NCI-H1048 (cell line): ENCODE measurements at places on chromosomes 5 and 9.

GRCh38 chr9:32441678-32442077 is 57.2 kb downstream of the ACO1 start:
- no peak for DNase-seq

GRCh38 chr9:82109626-82110025 is 121.1 kb downstream of the SPATA31D1 start:
- DNase-seq: no peak

DNA sequence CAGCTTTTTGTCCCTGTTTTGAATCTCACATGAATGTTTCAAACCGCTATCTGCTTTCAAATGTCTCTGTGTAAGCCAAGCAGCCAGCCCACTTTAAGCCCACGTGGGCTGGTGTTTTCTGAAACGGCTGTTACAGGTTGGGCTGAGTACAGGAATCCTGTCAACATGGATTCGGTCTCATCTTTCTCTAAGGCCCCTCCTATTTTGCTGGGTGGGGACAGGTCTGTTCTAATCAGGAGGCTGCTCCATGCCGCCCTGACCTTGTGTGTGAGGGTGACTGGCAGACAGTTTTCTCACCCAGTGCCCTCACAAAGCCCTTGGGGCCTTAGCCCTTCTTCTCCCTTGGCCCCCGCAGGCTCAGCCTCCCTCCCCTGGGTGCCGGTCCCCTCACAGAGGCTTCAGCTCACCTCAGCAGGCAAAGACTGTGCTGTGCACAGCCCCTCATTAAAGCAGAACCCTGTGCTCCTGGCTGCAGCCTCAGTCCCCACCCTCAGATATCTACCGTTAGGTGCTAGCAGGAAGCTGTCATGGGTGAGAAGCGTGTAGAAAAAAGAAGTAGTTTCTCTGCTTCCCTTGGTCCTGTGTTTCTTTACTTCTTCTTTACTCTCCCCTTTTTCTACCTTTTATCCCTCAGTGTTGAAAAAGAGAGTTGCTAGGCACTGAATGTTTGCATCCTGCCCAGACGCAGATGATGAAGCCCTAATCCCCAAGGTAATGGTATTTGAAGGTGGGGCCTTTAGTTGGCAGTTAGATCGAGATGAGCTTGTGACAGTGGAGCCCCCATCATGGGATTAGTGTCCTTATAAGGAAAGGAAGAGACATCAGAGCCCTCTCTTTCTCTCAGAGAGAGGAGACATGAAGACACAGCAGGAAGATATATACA is 205.7 kb downstream of the ADAMTS12 start:
- DNase-seq: no peak

DNA sequence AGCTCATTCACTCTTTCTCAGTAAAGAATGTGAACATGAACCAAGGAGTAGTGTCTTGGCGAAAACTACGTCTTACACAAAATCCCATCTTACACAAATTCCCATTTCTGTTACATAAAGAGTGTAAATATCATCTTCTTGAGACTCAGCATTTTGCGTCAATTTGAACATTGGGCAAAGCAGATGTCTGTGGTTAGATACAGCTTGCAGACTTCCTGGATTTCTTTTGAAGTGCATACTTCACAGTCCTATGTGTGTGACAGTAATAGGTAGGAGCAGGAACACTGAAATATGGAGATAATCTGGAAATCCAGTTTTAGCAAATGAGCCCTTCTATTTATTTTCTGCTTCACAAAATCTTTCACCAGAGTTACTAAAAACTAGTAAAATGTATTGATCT is 58.8 kb downstream of the C6 start:
- DNase-seq: no peak

DNA sequence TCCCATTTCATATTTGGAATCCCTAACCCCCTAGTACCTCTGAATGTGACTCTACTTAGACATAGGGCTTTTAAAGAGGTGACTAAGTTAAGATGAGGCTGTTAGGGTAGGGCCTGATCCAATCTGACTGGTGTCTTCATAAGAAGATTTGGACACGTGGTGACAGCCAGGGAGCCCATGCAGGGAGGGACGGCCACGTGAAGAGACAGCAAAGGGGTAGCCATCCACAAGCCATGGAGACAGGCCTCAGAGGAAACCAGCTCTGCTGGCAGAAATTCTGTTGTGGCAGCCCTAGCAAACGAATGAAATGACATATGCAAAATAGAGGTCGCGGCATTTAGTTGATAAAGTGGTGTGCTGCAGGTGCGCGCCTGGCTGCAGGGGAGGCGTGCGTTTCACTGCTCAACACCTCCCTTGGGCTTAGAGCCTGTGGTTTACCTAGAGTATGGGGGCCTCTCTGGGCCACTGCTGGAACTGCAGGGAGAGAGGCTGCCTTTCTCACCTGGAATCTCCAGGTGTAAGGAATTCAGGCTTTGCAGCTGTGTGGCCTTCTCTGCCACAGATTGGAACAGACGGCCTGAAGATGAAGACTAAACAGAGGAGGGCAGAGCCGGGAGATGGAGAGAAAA is 7.1 kb upstream of the AFAP1L1 start:
- no peak for DNase-seq

GRCh38 chr5:95956021-95956899 is 5.4 kb downstream of the ELL2 start:
- no peak for DNase-seq

DNA sequence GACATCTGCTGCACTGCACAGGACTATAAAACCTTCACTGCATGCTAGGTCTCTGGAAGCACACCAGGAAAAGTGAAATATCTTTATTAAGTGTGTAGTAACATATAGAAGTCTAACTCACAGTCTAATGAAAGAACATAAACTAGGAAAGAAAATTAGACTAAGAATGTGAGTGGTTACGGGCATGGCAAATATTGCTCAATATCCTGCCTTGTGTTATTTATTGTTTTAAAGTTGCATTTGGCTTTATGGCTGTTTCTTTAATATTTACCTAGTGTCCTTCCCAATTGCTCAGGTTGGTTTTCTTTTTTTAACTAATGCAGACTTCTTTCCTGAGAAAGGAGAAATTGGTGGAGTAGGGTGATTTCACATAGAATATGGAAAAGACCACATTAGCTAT is 342.4 kb downstream of the KIAA0825 start:
- DNase-seq: no peak

DNA sequence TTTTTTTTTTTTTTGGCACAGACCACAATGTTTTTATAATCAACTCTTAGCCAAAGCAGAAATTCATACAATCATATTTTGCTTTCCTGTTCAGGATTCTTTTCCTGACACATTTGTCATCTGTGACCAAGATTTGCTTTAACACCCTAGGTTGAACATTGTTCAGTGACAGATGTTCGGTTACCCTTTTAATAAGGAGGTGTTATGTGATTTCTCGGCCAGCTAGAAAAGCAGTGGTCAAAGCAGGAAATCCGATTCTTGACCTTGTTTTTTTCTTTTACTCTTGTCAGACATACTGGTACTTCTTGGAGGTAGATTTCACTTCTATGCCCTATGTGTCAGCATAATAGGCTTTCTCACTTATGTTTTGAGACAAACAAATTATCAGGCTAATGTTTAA is 335.3 kb upstream of the ACTBL2 start:
- no peak for DNase-seq

- no peak for DNase-seq
These were observed 63.0 kb downstream of the LPAR1 start for GRCh38 chr9:110975278-110975677.

DNA sequence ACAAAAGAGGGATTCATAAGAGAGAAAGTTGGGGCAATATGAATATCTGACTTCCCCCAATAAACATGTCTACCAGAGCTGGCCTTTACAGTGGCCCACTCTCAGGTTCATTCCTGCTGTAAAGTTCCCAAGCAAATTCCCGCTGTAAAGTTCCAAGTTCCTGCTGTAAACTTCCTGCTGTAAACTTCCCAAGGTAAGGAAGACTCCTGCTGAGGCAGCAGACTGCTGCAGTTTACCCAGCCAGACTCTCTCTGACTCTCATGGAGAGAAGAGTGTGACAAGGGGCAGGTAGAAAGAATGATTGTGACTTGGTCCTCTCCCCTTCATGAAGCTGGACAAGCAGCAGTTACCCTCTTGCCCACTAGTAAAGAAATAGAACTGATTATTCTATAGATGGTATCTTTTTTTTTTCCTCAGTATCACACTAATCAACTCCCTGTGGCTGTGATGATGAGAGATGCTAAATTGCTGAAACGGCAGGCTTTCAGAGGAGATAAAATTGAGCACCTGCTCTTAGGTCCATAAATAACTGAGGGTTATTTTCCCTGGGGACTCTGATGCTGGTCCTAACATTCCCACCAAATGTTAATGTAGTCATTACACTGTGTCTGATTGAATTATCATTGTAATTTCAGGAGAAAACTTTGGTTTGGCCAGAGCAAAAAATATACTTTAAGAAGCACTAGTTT is 220.4 kb downstream of the PARP8 start:
- DNase-seq: no peak

DNA sequence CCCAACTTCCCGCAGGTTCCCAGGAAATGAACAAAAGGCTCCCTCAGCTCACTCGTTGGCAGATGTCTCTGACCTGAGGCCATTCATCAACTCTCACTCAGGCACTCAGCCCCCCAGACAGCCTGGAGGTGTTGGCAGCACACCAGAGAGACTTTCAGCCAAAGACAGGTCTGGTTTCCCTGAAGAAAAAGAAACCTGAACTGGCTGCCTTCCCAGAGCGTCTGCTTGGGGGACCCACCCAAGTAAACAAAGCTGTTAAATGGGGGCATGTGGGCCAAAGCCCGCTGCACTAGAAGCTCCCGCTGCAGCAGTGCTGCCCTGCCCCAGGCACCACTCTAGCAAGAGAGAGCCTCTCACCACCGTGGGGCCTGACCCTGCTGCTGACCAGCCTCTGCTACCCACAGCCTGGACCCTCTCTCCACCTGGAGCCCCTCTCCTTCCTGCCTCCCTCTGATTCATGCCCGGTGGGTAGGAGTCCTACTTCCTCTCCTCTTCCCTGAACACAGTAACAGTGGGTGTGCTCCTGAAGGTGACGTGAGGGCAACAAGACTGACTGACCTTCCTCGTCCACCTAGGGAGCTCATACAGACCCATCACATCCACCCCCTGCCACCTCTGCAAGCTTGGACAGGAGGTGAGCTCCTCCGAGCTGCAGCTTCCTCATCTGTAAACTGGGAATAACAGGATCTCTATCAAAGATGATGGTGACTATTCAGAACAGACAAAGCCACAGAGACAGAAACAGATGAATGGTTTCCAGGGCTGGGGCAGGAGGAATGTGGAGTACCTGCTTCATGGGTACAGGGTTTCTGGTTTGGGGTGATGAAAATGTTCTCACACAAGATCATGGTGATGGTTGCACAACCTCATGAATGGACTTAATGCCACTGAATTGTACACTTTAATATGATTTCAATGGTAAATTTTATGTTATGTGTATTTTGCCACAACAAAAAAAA is 31.0 kb upstream of the GABRP start:
- DNase-seq: no peak

DNA sequence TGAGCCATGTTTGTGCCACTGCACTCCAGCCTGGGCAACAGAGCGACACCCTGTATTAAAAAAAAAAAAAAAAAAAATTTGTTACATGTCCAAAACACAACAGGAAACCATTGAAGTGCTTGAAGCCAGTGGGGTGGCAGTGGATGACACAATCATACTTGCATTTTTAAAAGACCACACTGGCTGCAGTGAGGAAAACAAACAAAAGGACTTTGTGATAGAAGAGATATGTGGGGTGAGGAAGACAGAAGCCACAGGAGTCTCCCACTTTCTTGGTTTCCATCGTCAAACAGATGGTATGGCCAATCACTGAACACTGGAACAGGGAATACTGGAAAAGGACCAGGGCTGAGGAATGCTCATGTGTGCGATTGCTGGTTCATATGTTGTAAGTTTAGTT is 20.9 kb upstream of the COMMD10 start:
- DNase-seq: no peak

DNA sequence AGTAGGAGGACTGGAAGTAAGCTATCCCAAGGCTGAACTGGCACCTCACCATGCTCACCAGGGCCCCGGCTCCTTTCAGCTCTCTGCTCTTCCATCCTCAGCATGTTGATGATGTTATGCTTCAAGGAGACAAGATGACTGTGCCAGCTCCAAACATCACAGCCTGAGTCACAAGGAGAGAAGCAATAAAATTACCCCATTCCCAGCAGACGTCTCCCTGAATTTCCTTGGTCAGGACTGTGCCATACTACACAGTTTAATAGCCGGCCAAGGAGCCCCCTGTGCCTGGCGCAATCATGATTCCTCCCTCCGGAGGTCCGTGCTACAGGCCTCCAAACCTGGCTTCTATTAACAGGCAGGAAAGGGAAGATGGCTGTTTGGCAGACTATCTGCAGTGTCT is 51.2 kb upstream of the ROR2 start:
- DNase-seq: no peak

DNA sequence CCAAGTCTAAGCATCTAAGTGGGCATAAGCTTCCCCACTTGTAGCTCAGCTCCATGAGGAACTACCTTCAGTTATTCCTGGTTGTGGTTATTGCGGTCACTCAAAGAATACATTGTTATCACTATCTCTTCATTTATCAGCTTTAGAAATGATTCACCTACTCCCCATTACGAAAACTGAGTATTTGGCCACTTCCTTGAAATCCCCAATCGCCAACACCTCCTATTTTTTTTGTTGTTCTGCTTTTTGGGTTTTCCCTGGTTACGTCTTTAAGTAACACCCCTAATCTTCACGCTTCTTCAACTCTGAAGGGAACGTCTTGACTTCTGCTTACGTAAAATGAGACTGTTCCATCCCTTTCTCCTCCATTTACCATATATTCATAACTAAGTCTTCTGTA is 20.7 kb downstream of the MAPK9 start:
- DNase-seq: no peak

DNA sequence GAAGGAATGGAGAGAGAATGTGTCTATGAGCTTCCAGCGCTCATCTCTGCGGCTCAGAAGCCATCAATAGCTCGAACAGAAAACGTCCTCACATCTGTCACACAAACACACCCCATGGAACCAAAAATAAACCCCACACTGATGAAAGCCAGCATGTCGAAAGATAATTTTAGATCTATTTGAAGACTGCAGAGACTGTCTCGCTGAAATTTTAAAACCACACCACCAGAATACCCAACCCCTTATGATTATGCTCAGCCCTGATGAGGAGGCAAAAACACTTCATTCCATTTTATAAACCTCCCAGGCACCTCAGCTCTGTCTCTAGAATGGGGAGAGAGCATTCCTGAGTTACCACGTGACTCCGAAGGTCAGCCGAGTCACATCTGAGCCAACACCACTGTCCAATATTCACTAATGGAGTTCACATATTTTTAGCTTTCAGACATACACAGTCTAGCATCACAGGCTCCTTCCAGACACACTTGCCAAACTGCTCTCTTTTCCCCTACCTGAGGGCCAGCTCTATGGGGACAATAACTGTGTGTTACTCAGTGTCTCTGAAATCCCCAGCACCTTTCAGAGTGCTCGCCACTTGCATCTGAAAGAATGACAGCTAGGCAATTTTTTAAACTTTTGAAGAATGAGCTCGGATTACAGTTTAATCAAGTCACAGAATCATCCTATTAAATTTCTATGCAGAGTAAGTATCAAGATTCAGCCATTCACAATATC is 63.2 kb downstream of the SERINC5 start:
- DNase-seq: no peak

- DNase-seq: no peak
These were observed 89.3 kb upstream of the SLIT3 start for GRCh38 chr5:169390265-169390664.

- DNase-seq: no peak
These were observed 79.3 kb downstream of the SHB start for GRCh38 chr9:37989701-37990100.

- no peak for DNase-seq
These were observed 19.0 kb upstream of the C1QTNF3 start for GRCh38 chr5:34061993-34062392.

- DNase-seq: no peak
These were observed 110.1 kb downstream of the INSYN2B start for GRCh38 chr5:169870211-169870610.
